ENCODE measurements at places on chromosomes 3 and 15.

GRCh38 chr3:158842976-158843375 is 41.1 kb downstream of the MFSD1 start:
- DNase-seq = no peak

GRCh38 chr3:63798949-63799348 is 20.1 kb upstream of the C3orf49 start:
- no peak for DNase-seq

- DNase-seq = no peak
Measured at GRCh38 chr3:115246461-115247020, 99.5 kb upstream of the ZBTB20 start.

- DNase-seq = no peak
Measured at GRCh38 chr3:132154619-132155018, 119.8 kb upstream of the CPNE4 start.

GRCh38 chr3:105613120-105613519 is 246.4 kb downstream of the ALCAM start:
- no peak for DNase-seq

DNA sequence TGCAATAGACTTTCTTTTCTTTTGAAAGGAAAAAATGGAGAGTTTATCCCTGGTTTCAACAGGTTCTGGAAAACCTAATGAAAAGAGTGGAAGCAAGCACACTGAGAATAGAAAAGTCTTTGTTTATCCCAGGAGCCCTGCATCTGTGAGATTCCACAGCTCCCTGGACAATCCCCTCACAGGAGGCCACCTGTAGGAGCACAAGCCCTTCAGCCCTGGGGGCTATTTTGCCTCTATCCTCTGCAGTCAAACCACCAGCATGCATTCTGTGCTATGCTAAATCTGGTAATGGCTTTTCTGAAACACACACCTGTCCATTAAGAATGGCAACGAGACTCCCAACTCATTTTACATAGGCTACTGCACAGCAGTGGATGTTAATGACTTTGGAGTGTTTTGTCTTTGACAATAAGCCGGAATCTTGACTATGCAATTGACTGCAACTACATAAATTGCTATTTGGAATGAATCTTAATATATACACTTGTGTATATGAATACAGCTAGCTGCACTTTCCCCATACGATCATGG is 369.4 kb downstream of the NR2F2 start:
- DNase-seq = no peak

- DNase-seq = no peak
Measured at GRCh38 chr3:171249245-171249644, 211.0 kb downstream of the TNIK start.

DNA sequence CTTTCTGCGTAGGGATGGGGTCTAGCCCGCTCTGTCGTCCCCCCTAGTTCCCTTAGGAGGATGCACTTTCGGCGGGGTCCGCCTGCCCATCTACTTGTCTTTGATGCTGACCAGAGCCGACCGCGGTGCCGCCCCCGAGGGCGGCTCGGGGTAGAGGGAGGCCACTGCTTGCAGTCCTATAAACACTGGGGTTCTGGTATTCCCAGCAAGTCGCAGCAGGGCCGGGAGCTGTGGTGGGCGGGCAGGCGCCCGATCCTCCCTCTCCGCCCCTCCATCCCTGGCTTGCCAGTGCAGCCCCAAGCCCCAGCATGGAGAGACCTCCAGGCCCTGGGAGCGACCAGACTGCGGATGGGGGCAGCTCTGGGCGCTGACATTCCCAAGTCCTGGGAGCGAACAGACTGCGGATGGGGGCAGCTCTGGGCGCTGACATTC is 830 bp downstream of the SEMA4B start:
- DNase-seq = no peak

DNA sequence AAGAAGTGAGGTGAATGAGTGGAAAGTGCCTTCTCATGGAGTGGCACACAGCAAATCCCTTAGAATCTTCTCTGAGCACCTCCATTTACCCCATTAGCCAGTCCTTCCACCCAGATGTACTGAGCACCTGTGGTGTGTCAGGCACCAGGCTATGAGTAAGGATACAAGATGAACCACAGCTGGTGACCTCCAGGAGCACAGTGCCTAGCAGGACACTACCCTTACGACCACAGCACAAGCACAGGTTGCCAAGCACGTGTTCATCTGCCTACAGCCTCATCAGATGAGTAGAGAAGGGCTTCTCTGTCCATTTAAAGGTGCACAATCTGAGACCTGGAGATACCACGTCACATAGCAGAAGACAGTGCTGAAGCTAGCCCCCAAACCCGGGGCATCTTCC is 6.2 kb downstream of the MYLK start:
- no peak for DNase-seq

GRCh38 chr3:101133652-101134051 is 140.4 kb upstream of the ABI3BP start:
- no peak for DNase-seq

GRCh38 chr3:59320080-59320479 is 270.3 kb upstream of the CFAP20DC start:
- no peak for DNase-seq

All from HS-27A (cell line).